ENCODE measurements at places on chromosomes 3 and 15.

GRCh38 chr3:96478496-96478895 is 335.9 kb upstream of the EPHA6 start:
- DNase-seq, result no peak

DNA sequence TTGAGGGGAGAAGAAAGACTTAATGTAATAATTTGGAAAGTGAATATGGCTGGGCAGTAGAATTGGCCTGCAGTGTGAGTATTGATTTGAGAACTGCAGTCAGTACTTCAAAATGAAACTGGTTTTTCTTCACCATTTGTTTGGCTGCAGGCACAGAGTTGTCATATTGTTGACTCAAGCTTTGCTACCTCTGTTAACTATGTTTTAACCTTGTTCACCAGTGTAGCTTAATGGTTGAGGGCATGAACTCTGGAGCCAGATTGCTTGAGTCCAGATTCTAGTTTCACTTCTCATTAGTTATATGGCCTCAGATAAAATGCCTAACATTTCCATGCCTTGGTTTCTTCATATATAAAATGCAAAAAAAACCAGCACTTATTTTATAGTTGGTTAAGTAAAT is 64.1 kb downstream of the CFAP44 start:
- no peak for DNase-seq

DNA sequence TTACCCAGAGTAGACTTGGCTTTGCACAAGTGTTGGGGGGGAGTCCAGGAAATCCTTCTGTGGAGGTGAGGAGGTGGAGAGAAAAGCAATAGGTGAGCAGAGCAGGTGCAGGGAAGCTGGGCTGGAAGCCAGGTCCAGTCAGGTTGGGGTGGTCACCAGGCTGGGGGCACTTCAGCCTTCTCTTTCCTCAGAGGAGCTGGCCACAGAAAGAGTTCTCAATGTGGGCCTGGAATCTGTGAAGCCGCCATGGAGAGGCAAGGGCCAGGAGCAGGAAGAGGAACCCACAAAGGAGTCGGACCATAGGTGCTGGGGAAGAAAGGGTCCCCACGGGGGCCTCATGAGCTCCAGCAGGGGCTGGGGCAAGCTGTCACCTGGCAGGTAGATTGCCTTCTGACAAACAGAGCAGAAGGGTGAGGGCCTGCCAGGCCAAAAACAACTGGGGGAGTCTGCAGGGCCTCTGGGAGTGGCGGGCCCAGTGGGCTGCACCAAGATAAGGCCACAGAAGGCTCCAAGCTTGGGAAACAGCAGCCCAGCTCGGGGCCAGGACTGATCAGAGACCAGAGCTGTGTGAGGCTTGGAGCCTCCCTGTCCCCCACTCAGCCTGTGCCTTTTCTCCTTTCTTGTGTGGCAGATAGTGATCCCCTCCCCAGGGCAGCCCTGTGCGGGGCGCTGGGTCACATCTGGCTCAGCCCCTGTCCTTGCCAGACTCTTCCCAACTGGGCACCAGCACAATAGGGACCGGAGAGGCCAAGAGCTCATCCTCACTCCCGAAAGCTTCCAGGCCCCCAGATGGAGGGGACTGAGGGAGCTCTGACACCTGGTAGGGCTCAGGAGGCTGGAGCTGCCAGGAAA is 53.0 kb upstream of the FGD5 start:
- no peak for DNase-seq

DNA sequence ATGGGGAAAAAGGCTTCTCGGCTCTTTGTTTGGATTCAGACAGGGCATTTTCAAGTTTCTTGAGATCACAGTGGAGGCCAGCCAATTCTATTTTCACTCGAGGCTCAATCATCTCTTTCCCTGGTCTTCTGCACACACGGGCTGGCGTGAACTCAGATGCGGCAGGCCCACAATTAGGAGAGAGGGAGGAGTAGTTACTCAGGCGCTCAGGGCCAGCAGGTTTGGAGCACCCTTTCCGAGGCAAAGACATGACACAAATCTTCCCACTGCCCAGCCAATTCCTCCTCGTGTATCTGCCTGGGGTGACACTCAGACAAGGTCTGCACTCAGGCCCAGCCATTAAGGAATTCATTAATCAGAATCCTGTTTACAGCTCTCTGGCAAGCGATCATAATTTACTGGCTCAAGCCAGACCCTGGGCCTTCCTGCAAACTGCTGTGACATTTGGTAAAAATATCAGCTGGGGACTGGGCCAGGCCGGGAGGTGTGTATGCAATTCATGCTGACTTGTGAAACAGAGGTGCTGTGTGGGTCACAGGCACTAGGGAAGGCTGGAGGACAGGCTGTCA is 68.1 kb upstream of the TLE3 start:
- no peak for DNase-seq

GRCh38 chr15:30984118-30984517 is 7.3 kb downstream of the MTMR10 start:
- no peak for DNase-seq

DNA sequence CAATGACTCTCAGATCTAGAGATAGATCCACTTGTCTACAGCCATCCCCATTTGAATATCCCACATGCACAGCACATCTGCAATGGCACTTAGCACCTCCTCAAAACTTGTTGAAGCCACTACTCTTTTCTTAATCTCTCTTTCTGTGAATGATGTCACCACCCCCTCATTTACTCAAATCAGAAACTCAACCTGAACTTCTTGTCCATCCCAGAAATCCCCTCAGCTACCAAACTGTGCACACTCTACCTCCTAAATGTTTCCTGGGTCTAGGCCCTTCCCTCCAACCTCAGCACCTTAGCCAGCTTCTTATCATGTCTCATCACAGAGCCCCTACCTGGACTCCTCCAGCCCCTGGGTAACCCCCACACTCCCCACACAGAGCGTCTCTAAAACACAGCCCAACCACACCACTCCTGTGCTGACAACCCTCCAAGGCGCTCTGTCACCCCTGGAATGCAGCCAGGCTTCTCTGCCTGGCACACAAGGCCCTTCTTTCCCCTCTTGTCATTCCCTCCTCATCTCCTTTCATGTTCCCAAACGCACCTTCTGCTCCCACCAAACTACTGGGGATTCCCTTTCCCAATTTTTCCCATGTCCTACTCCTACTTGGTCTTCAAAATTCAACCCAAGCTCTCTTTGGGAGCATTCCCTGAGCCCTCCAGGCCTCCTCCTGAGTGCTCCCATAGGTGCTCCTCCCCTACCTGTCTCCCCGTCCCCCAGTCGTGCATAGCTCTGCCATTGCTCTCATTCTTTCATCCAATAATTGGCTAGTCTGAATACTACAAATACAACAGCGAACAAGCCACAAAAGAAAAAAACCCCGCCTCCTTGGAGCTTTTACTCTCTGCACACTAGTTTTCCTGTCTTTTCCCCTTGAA is 39.8 kb upstream of the ZBTB38 start:
- DNase-seq, result no peak

DNA sequence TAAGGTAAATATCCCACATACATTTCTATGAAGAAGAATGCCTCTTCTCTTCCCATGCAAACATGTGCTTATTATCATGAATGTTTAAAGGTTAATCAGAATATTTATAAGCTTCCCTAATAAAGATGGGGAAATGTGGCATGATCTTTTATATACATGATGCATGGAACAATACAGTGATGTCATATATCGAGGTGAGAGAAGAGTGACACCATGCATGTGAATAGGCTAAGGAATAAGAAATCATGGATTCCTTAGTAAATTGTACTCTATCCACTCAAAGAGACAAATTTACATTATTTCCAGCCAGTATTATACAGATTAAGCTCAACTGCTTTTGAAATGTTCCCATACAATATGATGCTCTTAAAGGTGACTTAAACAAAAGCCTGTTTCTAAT is 1035.3 kb downstream of the ROBO1 start:
- DNase-seq, result no peak

GRCh38 chr3:54028372-54028771 is 94.0 kb upstream of the CACNA2D3 start:
- DNase-seq, result no peak

- DNase-seq, result no peak
These were observed 304.9 kb downstream of the FGF12 start for GRCh38 chr3:192422321-192422996.

DNA sequence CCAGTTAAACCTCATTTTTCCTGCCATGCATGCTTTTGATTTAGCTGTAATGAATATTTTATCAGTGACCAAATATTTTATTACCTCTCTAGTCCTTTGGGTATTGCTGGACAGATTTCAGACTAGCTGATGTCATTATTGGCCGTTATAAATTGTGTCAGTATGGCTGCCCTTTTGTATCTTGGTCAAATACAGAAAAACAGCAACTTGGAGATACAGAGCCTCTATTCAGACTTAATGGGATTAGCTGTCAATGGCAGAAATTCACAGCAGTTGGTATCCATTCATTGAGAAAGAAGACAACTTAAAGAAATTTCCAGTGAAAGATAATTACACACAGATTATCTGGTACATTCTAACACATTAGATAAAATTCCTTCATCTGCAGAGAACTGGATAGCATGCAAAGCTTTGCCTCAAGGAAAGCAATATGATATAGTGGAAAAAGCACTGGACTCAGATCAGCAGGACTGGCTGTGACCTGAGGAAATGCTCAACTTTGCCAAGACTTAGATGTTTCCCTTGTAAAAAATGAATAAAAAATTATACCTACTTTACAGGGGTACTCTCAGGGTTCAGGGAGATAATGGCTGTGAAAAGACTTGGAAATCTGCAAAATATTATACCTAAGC is 20.8 kb downstream of the COL6A6 start:
- no peak for DNase-seq

GRCh38 chr3:44409640-44410410 is 67.6 kb downstream of the ZNF445 start:
- no peak for DNase-seq

DNA sequence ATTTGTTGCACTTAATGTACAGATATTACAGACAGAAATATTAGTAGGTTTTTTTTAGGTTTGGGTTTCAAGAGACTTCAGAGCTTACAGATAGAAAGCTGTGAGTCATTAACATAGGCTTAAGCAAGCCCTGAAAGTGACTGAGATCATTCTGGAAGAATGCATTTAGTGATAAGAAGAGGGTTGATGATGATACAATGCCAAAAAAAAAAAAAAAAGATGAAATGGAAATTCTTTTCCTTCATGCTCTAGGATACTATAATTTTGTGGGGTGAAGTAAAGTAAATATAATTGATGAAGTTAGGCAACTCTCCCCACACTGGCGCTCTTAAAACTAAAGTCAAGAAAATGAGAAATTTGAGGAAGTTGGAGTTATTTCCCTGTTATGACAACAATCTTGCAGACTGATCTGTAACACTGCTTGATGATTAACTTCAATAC is 169.4 kb upstream of the ZNF385D start:
- DNase-seq, result no peak

- no peak for DNase-seq
These were observed 50.0 kb upstream of the CDIN1 start for GRCh38 chr15:36529296-36530011.

GRCh38 chr15:40368719-40369473 is 10.9 kb downstream of the DISP2 start:
- no peak for DNase-seq

- no peak for DNase-seq
These were observed 140.7 kb upstream of the NSMCE3 start for GRCh38 chr15:29410338-29410737.

DNA sequence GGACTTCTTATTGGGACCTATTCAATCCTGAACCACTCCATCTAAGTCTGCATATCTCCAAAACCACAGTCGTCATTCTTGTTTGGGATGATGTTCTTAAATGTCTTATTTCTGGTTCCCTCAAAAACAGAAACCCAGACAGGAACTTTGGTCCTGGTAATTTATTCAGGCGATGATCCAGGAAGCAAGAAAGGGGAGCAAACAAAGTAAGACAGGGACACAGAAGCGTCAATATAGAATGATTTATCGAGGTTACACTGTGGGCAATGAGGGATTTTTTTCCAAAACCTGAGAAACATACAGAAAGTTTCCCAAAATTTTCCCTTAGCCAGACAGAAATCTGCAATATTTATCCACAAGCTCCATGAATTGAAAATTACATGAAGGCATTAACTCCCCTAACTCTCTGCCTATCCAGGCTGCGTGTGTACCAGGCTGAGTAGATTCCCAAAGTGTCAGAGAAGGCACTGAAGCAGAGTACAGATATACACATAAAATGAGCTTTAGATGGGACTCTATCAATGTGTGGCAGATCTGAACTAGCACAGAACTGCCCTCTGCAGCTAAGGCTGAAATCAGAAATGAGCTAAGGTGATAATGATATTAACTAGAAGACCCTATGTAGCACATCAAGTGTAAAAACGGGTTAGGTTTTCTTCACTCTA is 43.2 kb downstream of the TP63 start:
- no peak for DNase-seq

- no peak for DNase-seq
These were observed 8.4 kb downstream of the GALK2 start for GRCh38 chr15:49178497-49178896.

DNA sequence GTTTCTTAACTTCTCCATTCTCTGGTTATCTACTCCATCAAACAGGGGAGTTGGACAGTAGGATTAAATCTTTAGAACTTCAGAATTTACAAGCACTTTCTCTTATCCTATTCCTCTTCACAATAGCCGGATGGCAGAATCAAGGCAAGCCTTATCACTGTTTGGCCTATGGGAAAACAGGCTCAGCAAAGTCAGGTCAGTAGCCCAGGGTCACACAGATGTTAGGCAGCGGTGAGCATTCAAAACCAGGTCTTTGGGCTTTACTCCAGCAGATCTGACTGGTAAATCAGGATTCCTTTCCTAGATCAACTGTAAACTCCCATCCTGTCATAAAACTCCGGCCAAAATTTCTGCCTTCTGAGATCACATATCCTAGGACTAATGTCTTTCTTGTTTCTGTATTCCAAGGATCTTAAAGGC is 258.4 kb downstream of the OPA1 start:
- no peak for DNase-seq

DNA sequence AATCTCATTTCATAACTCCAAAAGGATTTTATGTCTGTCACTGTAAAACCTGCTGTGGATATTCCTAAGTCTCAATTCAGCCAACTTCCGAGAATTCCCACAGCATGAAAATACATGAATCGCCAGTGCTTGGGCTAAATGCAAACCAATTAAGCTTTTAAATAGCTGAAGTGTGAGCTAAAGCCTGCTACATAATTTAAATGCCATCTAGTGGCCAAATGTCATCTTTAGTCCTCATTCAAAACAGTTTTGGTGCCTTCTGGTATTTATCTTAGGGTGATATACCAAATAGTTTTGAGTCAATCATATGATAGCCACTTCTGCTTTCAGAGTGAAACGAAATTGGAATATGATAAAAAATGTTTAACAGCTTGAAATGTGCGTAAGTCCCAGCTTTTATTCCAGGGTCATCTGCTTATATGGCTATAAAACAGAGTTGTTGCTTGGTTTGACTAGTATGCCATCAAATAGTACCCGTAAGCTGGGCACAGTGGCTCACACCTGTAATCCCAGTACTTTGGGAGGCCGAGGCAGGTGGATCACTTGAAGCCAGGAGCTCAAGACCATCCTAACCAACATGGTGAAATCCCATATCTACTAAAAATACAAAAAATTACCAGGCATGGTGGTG is 41.8 kb upstream of the CCNL1 start:
- peak; percentile 1 for DNase-seq

- DNase-seq, result no peak
These were observed at the start of gene TTC23 for GRCh38 chr15:99249270-99249841. Gene TTC23, minus strand, starts transcription at chr15:99249581. Its CDS starts 20,869 bp downstream, at chr15:99228712.

All from NCI-H345 (cell line).